ENCODE measurements at places on chromosomes 6 and 20.

DNA sequence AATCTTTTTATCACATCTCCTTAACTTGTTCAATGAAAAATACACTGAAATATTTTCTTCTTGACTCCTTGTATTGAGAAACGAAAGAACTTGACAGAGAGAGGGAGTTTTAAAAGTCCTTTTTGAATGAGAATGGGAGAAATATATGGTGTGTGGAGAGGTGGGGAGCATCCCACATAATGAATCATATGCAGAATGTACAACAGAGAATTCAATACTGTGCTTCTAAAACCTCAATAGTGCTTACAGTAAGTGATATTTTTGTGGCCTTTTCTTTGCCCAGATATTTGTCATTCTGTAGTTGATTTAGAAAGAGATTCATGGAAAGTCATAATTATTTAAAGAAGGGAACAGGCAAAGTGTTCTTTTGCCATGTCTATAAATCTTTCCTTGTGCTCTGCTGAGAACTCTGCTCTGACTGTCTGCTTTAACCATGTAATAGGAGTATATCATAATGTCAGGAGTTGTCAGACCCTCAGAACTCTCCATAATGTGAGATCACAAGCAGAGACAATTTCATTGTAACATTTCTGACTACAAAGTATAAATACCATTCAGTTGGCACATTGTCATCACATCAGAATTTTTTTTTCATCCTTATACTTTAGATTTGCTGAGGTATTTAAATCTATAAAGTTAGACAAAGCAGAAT, 32.8 kb upstream of the HS3ST5 start:
- no peak for DNase-seq

- DNase-seq: no peak
Measured at GRCh38 chr6:118881440-118882313, 12.3 kb upstream of the ASF1A start.

DNA sequence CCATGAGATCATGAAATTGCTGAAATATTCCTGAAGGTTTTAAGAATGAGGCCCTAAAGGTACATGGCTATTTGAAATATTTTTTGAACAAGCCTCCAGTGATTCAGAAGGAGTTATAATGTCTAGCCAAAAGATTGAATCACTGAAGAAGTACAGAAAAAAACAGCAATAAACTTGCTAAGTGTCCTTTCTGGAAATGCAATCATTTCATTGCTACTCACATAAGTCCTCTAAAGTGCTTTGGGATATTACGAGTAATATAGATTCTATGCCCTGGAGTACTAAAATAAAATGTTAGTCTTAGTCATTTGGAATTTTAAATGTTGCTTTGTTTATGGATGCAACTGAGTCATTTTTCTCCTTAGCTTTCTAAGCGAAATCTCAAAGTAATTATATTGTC, 32.7 kb downstream of the CENPW start:
- no peak for DNase-seq

DNA sequence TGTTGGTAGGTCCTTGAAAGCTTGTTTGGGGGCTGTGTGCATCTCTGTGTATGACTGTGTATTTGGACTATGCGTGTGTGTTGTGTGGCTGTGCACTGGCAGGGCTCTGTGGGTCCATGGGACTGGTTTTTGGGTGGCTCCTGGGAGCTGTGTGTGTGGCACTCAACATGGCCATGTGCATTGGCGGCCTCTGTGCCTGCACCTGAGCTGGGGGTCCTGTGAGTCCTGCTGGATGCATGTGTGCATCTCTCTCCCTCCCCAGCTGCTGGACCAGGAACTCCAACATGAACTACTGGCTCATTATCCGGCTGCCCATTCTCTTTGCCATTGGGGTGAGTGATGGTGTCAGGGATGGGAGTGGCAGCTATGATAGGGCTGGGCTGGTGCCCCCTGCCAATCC, 30.1 kb downstream of the GLP1R start:
- DNase-seq: no peak

- no peak for DNase-seq
Measured at GRCh38 chr6:43267619-43268354, 24.5 kb downstream of the TTBK1 start.

GRCh38 chr6:36594816-36595643, 868 bp downstream of the SRSF3 start:
- no peak for DNase-seq

DNA sequence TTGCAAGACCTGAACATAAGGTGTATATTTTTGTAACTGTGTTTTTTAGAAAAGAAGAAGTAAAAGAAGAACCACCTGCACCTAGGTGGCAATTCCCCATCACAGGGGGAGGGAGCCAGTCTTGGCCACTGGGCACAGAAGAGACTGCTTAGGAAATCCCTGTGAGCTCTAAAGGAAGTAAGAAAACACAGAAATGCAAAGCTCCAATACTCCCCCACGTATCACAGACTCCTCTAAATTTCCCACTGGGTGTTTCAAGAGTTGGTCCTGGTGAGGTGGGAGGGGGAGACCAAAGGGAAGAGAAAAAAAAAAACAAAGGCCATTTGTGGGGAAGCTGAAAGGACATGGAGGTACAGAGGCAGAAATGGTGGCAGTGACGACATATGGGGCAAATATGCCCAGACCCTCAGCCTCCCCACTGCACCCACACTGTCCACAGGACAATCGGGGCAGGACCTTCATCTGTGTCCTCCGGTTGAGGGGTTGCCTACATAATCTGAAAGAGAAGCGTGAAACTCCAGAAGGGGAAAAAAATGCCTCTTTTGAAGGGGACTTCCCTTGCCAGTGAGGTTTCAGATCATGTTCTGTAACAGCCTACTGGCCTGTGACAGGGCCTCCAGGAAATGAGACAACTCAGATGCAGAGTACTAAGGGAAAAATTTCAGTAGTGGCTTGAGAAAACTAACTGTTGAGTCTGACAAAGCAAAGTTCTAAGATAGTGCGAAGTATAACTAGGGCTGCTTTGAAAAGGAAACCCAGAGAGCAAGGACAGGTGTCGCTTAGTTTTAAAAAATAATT, 226.2 kb upstream of the MARCKS start:
- no peak for DNase-seq

- DNase-seq: no peak
Measured at GRCh38 chr6:118902726-118903125, 8.8 kb downstream of the ASF1A start.

DNA sequence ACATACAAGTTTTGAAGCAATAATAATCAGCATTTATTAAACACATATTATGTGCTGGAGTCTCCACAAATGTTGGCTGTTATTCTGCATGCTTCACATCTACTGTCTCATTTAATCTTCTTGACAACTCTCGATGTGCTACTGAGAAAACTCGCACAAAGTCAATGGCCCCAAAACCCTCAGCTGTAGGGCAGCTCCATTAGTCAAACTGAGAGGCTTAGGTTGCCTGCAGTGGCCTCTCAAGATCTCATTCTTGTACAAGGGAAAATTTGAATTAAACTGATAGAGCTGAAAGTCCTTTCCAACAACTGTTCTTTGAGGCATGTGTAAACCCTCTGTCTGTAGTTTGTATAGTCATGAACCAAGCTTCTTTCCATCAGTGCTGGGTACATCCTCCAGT, 49.8 kb downstream of the MBOAT1 start:
- no peak for DNase-seq

DNA sequence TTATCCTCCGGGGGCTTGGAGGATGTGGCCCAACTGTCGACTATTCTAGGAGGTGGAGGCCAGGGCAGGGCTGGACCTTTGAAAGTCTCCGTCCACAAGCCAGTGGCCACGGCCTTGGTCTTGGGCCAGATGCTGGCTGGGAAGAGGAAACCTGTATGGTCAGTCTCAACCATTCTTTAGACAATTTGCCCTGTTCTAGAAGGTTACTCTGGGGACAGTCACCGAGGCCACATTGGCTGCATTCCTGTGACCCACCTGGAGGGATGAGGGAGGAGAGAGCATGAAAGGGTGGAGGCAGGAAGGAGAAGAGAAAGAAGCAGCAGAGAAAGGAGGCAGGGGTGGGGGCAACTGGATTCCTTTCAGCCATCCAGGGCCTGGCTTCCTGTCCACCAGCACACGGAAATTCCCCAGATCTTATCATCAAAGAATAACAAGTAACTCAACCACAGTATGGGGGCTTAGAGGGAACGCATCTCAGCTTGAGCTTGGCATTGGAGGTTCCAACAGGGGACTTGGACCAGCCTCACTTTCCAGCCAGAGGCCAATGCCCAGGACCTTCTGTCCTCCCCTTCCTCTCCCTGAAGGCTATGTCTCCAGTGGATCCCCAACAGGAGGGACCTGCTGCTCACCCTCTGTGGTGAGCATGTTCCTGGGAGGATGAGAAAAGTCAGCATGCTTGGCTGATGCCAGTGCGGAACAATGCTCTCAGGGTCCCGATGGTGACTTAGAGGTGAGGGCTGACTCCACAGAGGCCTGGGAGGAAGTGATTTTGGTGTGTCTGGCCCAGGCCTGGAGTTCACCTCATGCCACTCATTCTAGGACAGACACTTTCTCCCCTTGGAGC, 30.4 kb downstream of the TGM2 start:
- DNase-seq: no peak

DNA sequence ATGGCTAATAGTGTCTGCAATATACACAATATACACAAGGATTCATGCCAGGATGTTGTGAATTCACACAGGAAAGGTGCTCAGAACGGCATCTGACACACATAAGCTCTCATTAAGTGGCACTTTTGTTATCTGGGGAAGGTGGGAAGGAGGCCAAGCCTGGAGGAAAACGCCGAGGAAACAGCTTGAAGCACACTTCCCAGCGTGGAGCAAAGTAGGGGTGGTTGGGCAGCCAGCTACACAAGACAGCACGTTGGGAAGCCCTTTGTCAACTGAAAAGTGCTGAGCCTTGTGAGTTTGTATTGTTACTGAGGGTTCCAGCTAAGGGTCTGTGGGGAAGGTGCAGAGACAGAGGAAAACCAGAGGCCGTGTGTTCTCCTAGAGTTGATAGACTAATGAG, 181.0 kb downstream of the ZMYND8 start:
- no peak for DNase-seq

DNA sequence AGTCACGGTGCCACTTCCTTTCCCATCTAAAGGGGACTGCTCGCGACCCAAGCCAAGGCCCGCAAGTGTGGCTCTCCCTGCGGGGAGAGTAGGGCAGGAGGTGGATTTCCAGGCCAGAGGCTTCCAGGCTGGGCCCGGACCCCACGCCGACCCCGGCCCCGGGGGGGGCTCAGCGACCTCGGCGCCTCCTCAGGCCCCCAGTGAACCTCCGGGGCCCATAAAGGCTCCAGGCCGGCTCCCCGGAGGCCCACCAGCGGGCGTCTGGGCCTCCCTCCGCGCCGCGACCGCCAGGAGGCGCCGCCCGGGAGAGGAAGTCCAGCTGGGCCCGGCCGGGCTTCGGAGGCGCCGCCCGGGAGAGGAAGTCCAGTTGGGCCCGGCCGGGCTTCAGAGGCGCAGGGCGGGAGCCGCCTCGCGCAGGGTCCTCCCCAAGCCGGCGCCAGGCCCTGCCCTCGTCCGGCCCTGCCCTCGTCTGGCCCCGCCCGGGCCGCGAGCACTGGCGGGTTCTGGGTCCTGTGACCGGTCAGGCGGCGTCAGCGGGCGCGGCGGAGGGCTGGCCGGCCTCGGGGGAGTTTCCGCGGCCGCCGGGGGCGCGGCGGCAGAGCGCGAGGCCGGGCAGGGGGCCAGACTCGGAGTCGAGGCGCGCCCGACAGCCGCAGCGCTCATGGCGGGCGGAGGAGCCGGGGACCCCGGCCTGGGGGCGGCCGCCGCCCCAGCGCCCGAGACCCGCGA, at the start of gene RAB32:
Gene RAB32, plus strand, starts transcription at position 623 of the 729 bp plus-strand sequence. Its CDS starts 39 bp downstream, at position 662.
- DNase-seq: no peak

DNA sequence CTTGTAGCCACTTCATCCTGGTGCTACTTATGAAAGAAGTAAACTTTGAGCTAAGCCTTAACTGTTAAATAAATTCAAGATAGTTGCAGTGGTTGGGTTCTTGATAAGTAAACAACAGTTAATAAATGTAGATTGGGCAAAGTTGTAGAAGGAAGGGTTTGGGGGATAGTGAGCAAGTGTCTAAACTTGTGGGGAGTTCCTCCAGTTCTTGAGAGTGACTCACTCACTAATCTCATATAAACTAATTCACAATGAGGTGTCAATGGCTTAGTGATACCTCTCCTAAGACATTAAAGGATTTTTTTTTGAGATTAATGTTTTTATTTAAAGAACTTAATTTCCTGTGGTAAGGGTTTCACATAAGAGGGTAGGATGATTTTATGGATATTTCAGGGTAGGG, 507.4 kb downstream of the BMP2 start:
- DNase-seq: no peak

- DNase-seq: no peak
Measured at GRCh38 chr6:53530346-53530745, 14.6 kb downstream of the GCLC start.

- no peak for DNase-seq
Measured at GRCh38 chr6:114886670-114887436, 544.0 kb upstream of the HS3ST5 start.

- DNase-seq: no peak
Measured at GRCh38 chr6:30939473-30939872, 1.3 kb upstream of the MUCL3 start.

DNA sequence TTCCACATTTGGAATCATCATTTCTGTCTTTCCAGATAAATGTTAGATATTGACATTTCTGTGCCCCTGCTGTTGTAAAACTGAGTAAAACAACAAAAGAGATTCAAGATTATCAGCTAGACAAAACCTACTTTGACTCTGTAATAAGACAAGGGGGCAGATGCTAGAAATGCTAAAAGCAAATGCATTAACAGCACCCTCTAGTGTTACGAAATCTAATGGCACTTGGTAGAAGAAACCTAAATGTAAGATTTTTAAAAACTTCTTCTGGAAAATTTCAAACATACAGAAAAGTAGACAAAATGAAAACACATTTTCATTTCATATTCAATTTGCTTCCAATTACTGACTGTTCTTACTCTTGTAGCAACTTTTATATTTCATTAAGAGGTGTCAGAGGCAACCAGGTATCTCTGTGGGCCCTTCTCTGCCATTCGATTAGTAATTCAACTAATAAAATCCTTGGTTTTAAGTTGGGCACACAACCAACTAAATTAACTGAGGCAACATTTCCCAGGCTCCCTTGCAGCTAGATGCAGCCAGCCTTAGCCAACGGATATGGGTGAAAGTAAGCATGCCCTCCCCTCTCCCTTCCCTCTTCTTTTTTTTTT, 45.0 kb downstream of the SLC23A2 start:
- DNase-seq: no peak

DNA sequence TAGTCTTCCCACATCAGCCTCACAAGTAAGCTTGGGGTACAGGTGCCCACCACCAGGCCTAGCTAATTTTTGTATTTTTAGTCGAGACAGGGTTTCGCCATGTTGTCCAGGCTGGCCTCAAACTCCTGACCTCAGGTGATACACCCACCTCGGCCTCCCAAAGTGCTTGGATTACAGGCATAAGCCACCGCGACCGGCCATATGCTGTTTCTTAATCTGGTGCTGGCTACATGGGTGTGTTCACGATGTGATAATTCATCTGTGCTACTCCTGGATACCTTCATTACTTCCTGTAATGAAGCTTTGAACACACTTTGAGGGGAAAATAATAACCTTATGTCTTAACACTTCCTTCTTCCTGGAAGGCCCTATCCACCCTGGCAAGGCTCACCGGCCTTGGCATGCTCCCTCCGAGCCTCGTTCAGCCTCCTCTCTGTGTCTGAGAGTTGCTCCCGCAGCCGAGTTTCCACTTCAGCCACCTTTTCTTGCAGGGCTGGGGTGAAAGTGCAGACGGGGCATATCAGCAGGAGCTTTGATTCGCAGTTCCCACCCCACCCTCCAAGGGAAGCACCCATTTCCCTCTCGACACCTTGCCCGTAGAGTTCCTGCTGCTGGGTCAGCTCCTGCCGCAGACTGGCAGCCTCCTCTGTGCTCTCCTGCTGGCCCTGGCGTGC, 5.6 kb upstream of the PSORS1C2 start:
- no peak for DNase-seq

- no peak for DNase-seq
Measured at GRCh38 chr20:56554869-56555268, 21.8 kb downstream of the FAM209B start.
